ENCODE measurements at places on chromosomes 16 and 17. TPM values are rescaled to one million over a fixed set of nuclear protein-coding genes. Genes with fewer than 3 reads are reported as not detected.

TBC1D3C gene
- total RNA-seq, result not detected

CRHR1 gene
- total RNA-seq, result not detected

CLEC18A gene
- total RNA-seq, result under 0.01 TPM

IGSF6 gene
- total RNA-seq, result not detected

MLLT6 gene
- total RNA-seq, result 25.4 TPM

KRTAP9-7 gene
- not detected for total RNA-seq

TP53I13 gene
- total RNA-seq, result 75.0 TPM

KRTAP4-9 gene
- total RNA-seq, result not detected

KCNJ12 gene
- 1.7 TPM for total RNA-seq

RPAIN gene
- total RNA-seq, result 33.8 TPM

PRSS36 gene
- total RNA-seq, result 0.85 TPM

FAM20A gene
- 1.7 TPM for total RNA-seq

PRAC1 gene
- not detected for total RNA-seq

TERB1 gene
- 0.56 TPM for total RNA-seq

SDR42E2 gene
- not detected for total RNA-seq

PIPOX gene
- 5.1 TPM for total RNA-seq

ODAD4 gene
- total RNA-seq, result 0.56 TPM

HOXB1 gene
- total RNA-seq, result not detected

YBX2 gene
- not detected for total RNA-seq

PPM1D gene
- 9.4 TPM for total RNA-seq

WIPI1 gene
- total RNA-seq, result 162 TPM

SHCBP1 gene
- 5.6 TPM for total RNA-seq

TEX14 gene
- total RNA-seq, result under 0.01 TPM

RAB26 gene
- total RNA-seq, result 0.58 TPM

TBC1D3 gene
- not detected for total RNA-seq

RAC3 gene
- 4.4 TPM for total RNA-seq

CACNG3 gene
- total RNA-seq, result not detected

ATP2C2 gene
- total RNA-seq, result not detected

CDH1 gene
- total RNA-seq, result 0.28 TPM

MIEN1 gene
- 16.7 TPM for total RNA-seq

CPNE7 gene
- 11.3 TPM for total RNA-seq

CA7 gene
- not detected for total RNA-seq

ZNF423 gene
- total RNA-seq, result 3.9 TPM

HLF gene
- under 0.01 TPM for total RNA-seq

RHBDF1 gene
- 31.4 TPM for total RNA-seq

CDC6 gene
- total RNA-seq, result 3.7 TPM

KRTAP16-1 gene
- not detected for total RNA-seq

KRT26 gene
- not detected for total RNA-seq

GRAPL gene
- not detected for total RNA-seq

ABCC6 gene
- total RNA-seq, result 0.19 TPM

CFAP97D1 gene
- under 0.01 TPM for total RNA-seq

SOCS7 gene
- 12.4 TPM for total RNA-seq

TPSG1 gene
- total RNA-seq, result not detected

TBC1D26 gene
- not detected for total RNA-seq

CPHXL2 gene
- total RNA-seq, result not detected

ABCC11 gene
- total RNA-seq, result 0.38 TPM

All from regular cardiac myocyte (primary cell).